ENCODE measurements at places on chromosomes 6 and 20.

- DNase-seq, result no peak
Measured at GRCh38 chr6:129517288-129517687, 192.7 kb downstream of the ARHGAP18 start.

GRCh38 chr20:62739067-62739466, 30.4 kb downstream of the NTSR1 start:
- no peak for DNase-seq

DNA sequence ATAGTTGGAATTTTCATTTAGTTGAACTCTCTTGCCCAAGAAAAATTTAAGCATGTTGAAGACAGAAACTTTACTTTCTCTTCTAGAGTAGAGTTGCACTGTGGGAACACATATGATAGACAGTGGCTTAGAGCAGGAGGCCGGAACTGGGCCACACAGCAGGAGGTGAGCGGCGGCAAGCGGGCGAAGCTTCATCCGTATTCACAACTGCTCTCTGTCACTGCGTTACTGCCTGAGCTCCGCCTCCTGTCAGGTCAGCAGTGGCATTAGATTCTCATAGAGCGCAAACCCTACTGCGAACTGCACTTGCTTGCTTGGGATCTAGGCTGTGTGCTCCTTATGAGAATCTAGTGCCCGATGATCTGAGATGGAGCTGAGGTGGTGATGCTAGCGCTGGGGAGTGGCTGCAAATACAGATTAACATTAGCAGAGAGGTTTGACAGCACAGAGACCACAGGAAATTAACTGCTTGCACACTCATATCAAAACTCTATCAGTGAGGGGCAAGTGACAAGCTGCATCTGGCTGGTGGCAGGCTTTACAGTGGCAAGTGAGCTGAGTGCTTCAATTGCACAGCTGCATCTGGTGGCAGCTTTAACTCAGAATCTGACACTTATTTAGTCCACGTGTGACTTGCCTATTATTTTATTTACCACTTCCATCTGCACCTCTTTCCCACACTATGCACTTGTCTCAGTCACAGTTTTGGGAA, 174.9 kb upstream of the C6orf118 start:
- DNase-seq, result no peak

DNA sequence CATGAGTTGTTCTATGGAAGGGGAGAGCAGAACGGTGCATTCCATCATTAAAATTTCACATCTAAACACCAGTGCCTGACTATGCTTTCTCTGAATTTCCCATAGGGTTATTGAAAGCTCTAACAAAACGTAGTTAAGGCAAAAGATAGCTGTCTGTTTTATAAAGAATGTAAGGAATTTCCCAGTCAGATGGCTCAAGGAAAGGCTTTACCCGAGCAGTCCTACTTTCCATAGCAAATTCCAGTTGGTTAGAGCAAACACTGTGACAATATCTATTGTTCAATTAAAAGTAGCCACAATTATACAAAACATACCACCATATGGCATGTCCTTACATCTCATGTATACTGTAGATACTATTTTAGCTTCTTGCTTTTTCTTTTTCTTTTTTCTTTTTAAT, 1059.5 kb upstream of the FLRT3 start:
- DNase-seq, result no peak

DNA sequence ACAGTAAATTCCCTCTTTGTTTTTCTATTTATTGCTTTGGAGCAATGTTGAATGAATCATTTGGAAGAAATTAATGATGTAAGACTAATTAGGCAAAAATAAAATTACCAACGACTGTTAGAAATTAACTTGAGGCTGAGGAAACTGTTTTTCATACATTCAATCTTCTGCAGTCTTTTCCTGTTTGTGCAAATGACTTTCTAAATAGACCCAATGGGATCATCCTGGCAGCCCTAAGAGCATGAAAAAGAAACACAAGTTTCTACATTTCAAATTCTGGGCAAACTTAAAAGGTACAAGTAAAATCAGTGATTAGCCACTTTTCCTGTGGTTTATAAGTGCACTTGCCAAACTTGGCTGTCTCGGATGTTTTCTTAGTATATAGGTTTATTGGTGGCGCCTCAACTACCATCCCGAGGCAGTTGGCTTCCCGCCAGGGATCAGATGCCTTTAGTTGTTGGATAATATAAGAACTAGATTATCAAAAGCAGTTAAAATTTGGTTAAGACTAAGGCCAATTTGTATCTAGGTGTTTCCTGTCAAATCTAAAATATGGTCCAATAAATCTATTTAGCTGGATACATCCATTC, 181.2 kb downstream of the ISM1 start:
- no peak for DNase-seq

DNA sequence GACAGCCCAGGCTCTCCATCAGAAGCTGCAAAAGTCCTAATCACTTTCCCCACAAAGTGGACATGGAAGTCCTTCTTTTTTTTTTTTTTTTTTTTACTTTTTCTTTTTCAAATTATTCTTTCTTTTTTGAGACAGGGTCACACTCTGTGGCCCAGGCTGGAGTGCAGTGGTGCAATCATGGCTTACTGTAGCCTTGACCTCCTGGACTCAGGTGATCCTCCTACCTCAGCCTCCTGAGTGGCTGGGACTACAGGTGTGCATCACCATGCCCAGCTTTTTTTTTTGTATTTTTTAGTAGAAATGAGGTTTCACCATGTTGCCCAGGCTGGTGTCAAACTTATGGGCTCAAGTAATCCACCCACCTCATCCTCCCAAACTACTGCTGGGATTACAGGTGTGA, 29.0 kb upstream of the AKIRIN2 start:
- no peak for DNase-seq

DNA sequence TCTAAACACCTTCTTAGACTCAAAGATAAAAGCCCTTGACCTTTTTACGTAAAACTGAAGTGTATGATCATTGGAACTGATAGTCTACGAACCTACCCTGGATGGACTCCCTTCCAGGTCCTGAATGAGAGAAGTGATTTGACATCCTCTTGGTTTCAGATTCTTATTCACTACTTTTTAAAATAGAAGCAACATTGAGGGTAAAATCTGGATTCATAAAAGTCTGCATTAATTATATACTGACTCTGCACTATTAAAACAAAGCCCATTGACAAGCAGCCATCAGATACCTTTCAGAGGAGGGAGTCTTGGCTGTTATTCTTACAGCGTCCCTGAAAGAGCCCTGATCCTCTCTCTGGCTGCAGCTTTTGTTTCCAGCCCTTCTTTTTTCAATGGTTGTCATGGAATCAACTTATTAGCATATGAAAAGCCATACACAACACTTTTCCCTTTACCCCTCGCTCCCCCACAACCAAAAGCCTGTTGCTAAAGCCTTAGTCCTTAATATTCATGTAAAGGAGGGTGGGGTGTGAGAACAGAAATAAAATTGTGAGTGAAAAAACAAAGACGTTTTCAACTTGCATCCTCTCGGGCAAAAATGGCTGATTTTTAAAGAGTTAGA, 270.0 kb upstream of the MARCKS start:
- DNase-seq, result no peak

GRCh38 chr6:9514146-9514545, 900.7 kb downstream of the TFAP2A start:
- no peak for DNase-seq

- no peak for DNase-seq
Measured at GRCh38 chr6:126396131-126396530, 56.2 kb downstream of the CENPW start.

GRCh38 chr20:2379511-2380229, 1.0 kb upstream of the TGM6 start:
- DNase-seq, result no peak

- no peak for DNase-seq
Measured at GRCh38 chr6:39280247-39280731, 33.9 kb downstream of the KCNK17 start.

GRCh38 chr6:152209211-152209610, 401.7 kb downstream of the ESR1 start:
- no peak for DNase-seq

- DNase-seq, result no peak
Measured at GRCh38 chr20:48716086-48716485, 111.7 kb downstream of the PREX1 start.

DNA sequence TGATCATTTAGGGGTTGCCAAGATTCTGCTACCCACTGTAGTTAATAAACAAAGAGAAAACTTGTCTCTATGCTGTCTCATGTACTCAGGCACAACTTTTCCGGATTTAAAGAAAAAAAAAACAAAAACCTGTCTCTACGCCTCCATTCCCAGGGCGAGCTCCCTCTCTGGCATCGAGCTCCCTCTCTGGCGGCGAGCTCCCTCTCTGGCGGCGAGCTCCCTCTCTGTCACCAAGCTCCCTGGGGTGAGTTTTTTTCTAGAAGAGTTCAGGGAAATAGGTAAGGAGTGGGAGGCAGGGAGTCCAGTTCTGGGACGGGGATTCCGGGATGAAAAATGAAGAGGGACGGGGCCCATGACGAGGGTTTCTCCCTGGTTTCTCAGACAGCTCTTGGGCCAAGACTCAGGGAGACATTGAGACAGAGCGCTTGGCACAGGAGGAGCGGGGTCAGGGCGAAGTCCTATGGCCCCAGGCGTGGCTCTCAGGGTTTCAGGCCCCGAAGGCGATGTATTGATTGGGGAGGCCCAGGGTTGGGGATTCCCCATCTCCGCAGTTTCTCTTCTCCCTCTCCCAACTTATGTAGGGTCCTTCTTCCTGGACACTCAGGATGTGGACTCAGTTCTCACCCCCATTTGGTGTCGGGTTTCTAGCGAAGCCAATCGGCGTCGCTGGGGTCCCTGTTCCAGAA, 16.5 kb upstream of the HLA-A start:
- DNase-seq, result no peak

- DNase-seq, result no peak
Measured at GRCh38 chr20:5893052-5893451, 57.3 kb downstream of the TRMT6 start.

GRCh38 chr6:117389227-117390057, 36.3 kb downstream of the ROS1 start:
- DNase-seq, result no peak

DNA sequence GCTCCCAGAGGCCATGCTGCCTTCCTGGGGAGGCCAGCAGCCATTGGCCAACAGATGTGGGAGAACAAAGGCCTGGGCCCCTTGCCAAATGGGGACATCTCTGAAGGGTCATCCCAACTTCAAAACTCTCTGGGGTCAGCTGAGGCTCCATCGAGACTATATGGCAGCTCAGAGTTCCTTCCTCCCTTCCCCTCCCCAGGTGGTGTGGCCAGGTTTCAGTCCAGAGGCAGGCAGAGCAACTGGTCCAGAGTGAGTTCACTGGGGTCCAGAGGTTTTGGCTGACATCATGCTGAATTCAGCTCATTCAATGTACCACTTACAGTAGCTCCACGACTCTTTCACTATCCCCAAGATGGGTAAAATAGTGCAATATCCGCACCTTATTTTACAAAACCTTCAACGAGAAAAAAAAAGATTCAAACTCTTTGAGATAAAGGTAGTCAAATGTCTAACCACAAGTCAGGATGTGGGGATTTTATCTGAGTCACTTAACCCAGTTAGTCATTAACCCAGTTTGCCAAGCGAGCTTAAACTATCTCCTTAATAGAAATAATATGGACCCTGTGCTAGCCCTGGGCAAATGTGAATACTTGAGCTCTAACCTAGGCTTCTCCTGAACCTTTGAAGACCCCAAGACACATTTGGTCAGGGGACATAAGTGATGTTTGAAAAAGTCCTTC, 108.4 kb upstream of the PLEKHG1 start:
- no peak for DNase-seq

GRCh38 chr20:19552221-19553180, 205.6 kb upstream of the RIN2 start:
- no peak for DNase-seq

Measured in Panc1 (cell line).